ENCODE measurements at places on chromosomes 12 and 14.

GRCh38 chr14:95523051-95523814, 6.8 kb upstream of the SYNE3 start:
- peak; percentile 34 for DNase-seq

GRCh38 chr14:55351111-55351510, 60.5 kb downstream of the ATG14 start:
- no peak for DNase-seq

DNA sequence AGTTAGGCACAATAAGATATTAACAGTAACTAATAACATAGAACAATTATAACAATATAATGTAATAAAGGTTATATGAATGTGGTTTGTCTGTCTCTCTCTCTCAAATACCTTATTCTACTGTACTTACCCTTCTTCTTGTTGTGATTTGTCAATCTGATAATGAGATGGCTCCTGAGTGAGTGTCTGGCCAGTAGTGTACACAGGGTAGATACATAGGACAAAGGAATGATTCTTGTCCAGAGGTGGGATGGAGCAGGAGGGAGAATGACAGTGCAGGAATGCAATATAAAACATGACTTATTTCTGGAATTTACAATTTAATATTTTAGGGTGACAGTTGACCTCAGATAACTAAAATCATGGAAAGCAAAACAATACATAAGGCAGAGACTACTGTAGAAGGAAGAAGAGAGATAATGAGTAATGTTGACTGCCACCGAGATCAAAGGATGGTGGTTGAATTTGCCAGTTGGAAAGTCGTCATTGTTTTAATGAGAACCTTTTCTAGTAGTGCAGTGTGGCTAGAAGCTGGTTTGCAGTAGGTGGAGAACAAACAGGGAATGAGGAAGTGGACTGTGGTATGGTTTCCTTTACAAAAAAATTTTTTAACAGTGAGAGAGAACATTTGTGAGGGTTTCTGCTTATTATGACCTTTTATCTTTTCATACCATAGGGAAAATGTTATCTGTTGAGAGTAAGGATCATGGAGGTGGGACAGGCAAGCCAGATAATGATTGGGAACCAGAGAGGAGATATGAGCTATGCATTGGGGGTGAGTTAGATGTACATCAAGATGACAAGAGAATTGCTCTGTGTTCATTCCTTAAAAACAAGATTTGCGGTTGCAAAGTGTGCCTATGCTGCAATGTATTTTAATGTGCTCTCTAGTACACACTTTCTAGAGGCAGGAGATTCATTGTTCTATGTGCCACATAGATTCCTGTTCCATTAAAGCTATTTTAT, 458.3 kb downstream of the BTG1 start:
- DNase-seq: no peak

- no peak for DNase-seq
Measured at GRCh38 chr12:87198181-87198580, 831.0 kb downstream of the C12orf50 start.

DNA sequence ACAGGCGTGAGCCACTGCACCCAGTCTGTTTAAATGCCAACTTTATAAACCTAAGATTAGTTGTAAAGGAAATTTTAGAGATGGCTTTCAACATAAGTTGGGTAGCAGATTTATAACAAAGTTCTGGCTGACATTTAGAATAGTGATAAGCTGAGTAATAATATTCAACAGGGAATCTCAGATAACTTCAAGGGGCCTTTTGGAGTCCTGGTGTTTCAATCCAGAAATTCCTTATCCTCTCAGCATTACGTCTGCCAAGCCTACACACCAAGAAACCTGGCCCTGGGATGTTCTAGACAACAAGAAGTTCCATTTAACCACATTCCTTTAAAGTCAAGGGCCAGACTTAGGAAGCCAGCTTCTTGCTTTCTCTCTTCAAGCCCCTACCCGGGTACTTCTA, 59.5 kb upstream of the DYRK2 start:
- DNase-seq: no peak

GRCh38 chr14:48771717-48772116, 814.5 kb downstream of the RPS29 start:
- DNase-seq: no peak

DNA sequence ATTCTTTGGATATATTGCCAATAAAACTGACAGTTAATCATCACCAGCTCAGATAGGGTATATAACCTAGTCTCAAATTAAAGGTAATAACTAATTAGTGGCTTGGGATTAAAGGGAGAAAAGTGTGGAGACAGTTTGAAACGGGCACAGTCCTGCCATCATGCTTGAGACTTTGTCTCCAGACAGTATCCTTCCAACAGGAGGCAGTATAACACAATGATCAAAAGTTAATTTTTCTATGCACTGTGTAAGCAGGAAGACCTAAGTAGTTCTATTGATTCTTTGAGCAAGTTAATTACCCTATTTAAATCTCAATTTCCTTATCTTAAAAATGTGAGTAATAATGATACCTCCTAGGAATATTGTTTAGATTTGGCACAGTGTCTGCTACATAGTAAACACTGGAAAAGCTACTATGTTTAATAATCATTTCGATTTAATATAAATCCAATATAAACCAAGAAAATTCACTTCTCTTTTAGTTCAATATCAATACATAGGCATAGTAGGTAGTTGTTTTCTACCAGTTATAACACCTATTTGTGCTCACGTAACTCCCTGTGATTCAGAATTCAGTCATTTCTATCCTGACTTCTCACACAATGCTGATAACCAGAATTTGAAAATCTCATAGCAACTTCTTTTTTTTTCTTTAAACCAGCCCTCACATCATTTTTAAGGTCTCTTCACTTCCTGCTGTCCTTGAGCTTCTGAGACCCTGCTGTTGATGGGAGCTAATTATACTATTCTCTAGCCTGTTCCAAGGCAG, 53.7 kb downstream of the GALNT4 start:
- DNase-seq: no peak

DNA sequence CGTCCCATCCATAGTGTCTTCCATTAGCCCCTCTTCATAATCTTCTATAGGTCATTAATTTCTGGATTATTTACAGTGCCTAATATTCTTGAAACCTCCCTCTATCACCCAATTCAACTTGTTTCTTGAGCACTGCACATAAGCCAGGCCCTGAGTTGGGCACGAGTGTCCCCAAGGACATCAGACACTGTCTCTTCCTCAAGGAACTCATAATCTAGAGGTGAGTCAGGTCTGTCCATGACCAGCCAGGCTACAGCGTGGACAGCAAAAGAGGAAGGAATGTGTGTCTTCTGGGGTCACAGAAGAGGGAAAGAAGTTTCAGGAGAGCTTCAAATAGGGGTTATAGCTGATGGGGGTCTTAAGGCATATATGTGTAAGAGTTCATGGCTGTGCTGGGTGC, 12.5 kb downstream of the SPTB start:
- DNase-seq: no peak

- DNase-seq: no peak
Measured at GRCh38 chr12:6113691-6114475, 10.6 kb downstream of the VWF start.

DNA sequence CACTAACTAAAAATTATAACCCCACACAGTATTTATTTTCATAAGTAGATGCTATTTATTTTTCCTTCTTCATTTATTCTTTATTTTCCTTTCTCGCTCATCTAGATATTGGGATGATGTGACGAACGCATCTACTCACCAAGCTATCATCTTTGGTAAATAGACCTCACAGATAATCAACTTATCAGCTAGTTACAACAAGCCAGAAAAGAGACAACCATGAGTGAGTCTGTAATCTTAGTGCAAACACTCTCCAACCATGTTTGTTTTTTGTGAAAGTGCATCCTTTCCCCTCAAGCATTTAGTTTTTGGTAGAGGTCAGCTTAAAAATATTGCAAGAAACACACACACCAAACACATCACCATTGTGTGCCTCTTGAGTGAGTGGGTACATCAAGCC, 84.9 kb downstream of the SLC25A21 start:
- DNase-seq: no peak

DNA sequence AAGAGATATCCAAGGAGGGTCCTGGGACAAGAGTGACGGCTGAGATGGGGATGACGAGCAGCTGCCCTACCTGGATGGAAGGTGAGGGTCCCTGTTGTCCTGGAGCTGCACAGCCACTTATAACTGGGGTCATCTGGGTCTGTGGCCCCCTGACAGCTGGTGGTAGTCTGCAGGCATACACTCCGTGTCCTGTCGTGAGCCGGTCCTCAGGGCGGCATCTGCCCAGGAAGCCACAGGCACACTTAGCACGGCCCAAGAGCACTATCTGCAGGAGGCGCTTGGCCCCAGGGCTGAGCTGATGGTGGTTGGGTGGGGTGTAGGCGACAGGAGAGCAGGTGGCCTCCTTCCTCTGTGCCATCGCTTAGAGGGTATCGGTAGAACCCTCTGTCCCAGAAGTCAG, 248.1 kb downstream of the CACNA1C start:
- DNase-seq: no peak

- DNase-seq: no peak
Measured at GRCh38 chr12:110244372-110244771, 36.7 kb upstream of the ATP2A2 start.

DNA sequence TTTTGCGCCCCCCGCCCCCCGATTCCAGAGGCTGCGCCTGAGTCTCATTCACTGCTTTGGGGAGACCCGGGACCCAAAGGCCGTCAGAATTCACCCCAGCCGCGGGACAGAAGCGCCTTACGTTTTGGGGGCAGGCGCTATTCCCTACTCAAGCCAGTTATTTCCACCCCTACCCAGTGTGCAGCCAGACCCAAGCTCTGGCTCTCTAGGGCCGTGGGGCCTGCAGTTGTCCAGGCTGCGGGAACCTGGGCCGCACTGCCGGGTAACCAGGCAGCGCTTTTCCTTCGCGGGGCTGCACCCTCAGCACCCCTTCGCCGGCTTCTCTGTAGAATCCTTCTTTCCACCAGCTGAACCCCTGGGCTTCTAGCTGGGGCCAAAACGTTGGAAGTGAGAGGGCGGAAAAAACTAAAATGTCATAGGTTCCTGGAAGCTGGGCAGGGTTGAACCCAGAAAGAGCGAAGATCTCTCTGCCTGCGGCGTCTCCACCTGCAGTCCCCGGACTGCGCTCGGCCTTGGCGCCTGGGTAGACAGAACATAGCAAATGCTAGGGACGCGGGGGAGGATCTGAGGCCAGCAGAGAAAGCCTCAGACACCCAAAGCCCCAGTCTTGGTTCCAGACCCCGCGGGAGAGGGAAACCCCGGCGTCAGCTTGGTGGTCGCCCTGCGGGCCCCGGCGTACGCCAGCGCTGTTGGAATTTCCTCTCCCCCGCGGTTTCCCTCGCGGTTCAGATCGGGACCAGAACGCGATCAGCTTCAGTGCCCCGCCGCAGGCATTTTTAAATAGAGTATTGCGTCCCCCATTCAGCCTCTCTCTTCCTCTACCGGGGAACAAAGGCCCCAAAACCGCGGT, 18.3 kb downstream of the TBX3 start:
- DNase-seq: no peak

- no peak for DNase-seq
Measured at GRCh38 chr12:132734206-132734605, 23.6 kb downstream of the PGAM5 start.

GRCh38 chr14:76829013-76829365, 2.8 kb downstream of the LRRC74A start:
- DNase-seq: no peak

DNA sequence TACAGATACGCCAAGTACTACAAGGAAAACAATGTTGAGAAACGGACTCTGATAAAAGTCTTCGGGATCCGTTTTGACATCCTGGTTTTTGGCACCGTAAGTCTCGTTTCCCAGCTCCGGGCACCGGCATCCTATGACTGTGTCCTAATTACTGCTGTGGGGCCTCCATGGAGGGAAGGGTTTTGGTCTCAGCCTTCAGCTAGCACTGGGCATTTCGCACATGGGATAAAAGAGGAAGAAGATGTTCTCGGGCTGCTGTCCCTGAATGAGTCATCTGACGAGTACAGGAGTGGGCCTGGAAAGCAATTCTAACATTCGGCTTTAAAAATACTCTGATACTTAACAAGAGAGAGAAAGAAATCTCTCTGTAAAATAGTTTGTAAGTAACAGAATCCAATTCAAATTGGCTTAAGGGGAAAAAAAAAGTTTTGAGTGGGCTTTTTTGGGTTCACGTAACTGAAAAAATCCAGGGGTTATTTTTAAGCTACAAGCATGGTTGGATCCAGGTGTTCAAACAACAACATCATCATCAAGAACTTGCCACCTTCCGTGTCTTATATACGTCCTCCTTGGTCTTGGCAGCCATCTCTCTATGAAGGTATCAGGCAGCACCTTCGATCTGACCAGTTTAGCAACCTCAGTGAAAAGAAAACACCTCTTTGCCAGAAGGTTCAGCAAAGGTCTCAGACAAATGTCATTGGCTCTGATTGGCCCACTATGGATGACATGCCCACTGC, 34.4 kb upstream of the P2RX4 start:
- peak; percentile 77 for DNase-seq
